ENCODE measurements at places on chromosomes 2 and 18.
A peak's percentile ranks its signal among the peaks of the same experiment; 100 is the strongest.

DNA sequence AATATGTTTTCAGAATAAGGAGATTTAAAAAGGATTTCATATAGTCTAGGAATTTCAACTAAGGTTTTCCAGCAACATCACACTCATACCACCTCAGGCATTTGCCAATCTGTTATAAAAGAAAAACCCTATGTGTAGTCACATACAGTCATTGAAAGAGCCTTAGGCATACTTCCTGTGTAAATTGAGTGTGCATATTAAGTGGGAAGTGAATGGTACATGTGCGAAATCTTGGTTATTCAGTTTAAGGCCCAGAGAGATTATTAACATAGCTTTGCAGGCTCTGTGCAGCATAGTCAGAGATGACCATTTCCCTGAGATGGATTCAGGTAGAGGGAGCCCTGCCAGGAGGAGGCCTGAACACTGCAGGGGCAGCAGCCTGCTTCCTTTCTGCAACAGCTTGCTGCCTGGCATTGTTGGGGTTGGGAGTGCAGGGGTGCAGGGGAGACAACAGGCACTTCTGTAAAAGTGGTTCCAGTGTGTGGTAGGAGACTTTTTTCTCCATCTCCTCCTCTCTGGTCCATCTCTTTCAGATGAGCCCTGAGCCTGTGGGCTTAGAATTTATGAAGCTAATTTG is 100.1 kb upstream of the OSR1 start:
- DNase-seq: no peak

DNA sequence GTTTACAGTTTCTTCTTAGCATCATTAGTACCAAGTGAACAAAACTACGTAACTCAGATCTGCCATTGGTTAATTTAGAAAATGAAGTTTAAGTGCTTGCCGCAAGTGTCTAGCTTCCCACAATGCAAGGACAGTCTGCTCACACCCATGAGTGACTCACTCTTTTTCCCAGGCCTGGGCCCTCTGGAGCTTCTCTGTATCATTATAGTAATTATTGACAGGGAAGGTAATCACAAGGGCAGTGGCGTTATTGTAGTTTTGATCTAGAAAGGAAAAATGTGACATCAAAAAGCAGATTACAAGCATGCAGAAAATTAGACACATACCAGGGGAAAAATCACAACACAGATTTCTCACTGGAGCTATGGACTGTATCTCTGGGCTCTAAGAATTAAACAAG is 38.5 kb downstream of the NPC1 start:
- no peak for DNase-seq

DNA sequence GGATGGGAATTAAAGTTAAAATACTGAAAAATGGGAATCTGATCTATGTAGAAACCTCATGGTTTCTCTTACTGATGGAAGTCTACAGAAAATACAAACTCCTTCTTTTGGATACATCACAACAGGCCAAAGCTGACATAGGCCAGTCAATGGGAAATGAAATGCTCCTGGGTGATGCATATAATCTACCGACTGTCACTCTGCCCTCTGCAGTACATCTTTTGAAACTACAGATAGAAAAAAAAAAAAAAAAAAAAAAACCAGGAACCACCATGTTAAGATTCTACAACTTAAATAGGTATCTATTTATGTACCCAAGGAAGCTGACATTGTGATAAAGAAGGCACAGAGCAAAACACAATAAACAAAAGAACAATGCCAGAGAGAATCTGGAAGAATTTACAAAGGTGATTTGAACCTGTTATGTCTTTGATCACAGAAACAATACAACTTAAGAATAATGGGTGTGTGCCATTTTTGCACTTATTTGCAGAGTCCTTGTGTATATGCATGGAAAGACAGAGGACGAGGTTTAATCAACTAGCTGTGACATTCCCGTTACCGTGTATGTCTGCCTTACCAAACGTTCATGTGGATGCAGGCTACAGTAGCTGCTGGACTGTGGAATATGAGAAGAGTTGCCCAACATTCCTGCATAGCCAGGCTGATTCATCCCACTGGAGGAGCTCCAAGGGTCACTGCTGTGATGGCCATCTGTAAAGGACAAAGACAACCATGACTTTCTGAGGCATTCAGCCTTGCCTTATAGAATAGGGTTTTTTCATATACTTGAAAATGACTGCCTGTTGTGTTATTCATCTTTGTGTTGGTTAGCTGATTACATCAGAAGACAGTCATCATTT is 312.7 kb downstream of the TCF4 start:
- no peak for DNase-seq

DNA sequence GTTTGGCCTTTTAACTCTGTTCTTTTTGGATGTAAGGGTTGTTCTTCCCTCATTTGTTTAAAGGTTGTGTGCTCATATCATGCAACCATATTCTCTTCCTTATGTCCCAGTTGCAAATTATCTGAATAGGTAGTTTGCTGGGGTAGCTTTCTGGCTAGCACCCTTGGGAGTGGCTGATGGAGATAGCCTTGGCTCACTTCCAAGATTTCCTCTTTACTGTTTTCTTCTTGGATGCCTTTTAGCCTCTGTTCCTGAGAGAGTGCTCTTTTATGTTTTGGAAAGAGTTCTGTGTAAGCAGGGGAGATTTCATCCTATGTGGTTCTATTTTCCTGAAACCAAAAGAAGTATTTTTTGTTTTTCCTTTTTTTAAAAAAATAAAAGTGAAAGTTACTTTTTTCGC is 25.4 kb downstream of the USP14 start:
- no peak for DNase-seq

GRCh38 chr18:8758466-8758865 is 53.1 kb downstream of the MTCL1 start:
- no peak for DNase-seq

DNA sequence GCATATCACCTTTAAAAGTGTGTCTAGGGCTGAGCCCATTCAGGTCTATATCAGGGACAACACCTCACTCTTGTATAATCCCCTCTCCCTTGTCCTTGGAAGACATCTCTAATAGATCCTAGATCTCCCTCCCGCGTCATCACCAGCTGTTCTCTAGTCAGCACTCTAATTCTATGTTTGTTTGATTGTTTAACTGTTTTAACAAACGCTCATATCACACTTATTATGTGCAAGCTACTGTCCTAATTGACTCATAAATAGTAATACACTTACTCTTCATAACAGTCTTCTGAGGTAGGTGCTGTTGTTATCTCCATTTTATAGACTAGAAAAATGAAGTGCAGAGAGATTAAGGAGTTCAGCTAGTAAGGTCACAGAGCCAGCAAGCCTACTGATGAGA is 1.6 kb upstream of the ERMN start:
- no peak for DNase-seq

DNA sequence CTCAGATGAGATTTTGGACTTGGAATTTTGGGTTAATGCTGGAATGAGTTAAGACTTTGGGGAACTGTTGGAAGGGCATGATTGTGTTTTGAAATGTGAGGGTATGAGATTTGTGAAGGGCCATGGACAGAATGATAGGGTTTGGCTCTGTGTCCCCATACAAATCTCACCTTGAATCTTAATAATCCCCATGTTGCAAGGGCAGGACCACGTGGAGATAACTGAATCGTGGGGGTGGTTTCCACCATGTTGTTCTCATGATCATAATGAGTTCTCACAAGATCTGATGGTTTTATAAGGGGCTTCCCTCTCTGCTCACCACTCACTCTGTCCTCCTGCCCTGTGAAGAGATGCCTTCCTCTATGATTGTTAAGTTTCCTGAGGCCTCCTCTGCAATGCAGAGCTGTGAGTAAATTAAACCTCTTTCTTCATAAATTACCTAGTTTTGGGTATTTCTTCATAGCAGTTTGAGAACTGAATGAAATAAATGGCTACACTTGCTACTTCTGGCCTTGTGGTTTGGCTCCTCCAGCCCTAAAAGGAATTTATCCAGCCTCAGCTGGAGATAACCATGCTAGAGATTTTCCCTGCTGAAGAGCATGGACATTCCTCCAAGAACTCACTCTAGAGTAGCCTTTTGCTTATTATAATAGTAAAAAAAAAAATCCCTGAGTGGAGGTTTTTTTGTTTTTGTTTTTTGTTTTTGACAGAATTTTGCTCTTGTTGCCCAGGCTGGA is 144.3 kb upstream of the TFPI start:
- DNase-seq: no peak

DNA sequence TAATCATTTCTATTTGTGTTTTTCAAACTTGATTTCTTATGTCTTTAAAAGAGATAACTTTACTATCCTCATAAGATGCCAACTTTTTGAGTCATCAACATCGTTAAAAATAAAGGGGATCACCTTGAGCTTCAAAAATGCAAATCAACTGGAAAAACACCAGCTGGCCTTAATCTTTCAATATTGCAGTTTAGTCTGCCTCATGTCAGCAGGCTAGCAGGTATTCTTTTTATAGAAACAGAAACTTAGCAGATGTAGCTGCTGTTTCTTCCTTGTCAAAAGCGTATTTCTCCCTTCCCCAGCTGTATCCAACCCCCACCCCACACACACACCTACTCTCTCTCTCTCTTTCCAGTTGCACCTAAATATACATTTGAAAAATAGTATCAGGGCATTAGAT is 154.1 kb upstream of the ZNF804A start:
- DNase-seq: no peak

GRCh38 chr2:62806231-62806630 is 100.7 kb downstream of the EHBP1 start:
- no peak for DNase-seq

DNA sequence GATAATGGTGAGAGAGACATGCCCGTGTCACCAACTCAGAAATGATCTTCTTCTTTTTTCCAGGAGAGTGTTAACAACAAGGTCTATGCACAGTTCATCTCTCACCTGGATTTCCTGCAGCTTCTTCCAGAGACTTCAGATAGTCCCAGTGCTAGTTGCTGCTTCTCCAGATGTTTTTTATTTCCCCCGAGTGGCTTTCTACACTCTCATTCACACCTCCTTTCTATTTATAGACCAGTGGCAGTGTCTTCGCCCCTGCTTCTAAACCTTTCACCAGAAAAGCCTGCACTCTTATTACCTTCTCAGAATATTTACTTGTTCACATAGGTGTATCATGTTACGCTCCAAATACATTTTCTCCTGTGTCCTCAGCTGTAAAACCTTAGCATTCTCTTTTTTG is 558.8 kb upstream of the CHAC2 start:
- no peak for DNase-seq

DNA sequence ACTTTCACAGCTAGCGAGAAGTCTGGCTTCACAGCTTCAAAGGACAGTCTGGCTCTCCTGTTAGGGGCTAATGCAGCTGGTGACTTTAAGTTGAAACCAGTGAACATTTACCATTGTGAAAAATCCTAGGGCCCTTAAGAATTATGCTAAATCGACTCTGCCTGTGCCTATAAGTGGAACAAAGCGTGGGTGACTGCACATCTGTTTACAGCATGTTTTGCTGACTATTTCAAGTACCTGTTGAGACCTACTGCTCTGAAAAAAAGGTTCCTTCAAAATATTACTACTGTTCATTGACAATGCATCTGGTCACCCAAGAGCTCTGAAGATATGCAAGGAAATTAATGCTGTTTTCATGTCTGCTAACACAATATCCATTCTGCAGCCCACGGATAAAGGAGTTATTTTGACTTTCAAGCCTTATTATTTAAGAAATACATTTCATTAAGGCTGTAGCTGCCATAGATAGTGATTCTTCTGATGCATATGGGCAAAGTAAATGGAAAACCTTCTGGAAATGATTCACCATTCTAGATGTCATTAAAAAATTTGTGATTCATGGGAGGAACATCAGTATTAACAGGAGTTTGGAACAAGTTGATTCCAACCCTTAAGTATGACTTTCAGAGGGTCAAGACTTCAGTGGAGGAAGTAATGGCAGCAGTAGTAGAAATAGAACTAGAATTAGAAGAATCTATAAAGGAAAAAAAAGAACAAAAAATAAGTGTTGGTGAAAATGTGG is 48.9 kb downstream of the POLR1A start:
- DNase-seq: no peak

GRCh38 chr2:43791035-43791765 is 17.4 kb downstream of the DYNC2LI1 start:
- DNase-seq: no peak

- DNase-seq: no peak
Measured at GRCh38 chr2:105486762-105487141, 87.9 kb upstream of the FHL2 start.

DNA sequence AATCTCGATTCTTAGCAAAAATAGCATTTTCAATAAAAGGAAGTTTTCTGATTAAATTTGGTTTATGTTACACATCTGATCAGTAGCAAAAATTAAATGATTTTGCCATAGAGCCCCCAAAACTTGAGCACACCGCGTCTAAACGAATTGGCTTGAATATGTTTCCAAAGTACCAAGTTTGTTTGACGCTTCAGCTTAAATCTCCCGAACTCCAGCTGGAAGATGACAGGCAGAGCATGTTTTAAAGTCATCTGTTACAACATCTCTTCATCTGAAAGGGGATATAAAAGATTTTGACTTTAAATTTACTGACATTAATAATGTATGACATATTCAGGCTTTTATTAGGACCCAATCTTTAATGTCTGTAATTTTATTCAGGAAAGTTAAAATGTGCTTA is 129.8 kb downstream of the NCK2 start:
- no peak for DNase-seq

GRCh38 chr2:180980943-180981911 is 822 bp downstream of the UBE2E3 start:
- no peak for DNase-seq

- peak; percentile 94 for DNase-seq
Measured at GRCh38 chr2:70086838-70087701, at the start of gene PCBP1. PCBP1 (plus strand) TSS chr2:70087477; CDS start chr2:70087744, 267 bp downstream.

DNA sequence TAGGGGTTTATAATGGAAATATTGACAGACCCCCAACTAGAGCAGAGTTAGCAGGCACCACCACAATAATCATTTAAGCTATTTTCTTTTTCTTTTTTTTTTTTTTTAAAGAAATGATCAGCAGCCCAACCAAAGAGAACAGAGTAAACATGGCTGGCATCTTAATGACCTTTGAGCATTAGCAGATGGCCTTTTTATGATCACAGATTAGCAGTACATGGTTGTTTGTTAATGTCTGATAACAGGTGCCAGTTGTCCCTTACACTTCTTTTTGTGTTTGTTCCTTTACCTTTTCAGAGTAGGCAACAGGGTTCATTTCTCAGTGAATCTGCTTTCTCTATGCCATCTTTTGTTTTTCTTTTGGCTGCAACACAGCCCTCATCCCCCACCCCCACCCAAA is 747.0 kb downstream of the BCL11A start:
- DNase-seq: no peak

DNA sequence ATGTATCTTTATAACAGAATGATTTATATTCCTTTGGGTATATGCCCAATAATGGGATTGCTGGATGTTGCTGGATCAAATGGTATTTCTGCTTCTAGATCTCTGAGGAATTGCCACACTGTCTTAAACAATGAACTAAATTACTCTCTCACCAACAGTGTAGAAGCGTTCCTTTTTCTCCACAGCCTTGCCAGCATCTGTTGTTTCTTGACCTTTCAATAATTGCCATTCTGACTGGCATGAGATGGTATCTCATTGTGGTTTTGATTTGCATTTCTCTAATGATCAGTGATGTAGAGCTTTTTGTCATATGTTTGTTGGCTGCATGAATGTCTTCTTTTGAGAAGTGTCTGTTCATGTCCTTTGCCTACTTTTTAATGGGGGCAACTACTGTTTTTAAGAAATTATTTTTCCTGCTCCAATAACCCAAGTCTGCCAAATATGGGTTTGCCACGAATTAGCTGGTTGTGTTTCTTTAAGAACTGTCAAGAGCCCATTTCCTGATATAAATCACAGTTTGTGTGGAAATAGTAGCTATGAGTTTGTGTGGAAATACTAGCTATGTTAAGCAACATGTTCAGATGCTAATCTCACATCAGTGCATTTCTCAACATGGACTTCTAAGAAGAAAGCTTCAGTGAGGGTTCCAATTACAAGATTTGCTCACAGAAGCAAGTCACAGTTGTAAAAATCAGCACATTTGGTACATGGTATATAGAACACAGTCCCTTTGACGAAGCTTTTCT is 259.4 kb downstream of the ANAPC1 start:
- DNase-seq: no peak

- DNase-seq: no peak
Measured at GRCh38 chr2:146240391-146240790, 1604.4 kb upstream of the ACVR2A start.

Data from stimulated activated CD4-positive, alpha-beta T cell treated with anti-CD3 and anti-CD28 coated beads, TNF-alpha, amount 100 ng/mL, for 24 hours (primary cell).